Endothelial cell (in vitro differentiated cells): ENCODE measurements at places on chromosomes 11 and 22.

GRCh38 chr11:69030301-69030700 is 17.3 kb upstream of the MRGPRF start:
- no peak for DNase-seq
- H3K27ac ChIP-seq = no peak overlapping the region
- H3K36me3 ChIP-seq = no peaks in the 10 kb centered on the region
- H3K27me3 ChIP-seq = peaks cover 3% of the 10 kb centered on the region
- no peak overlapping the region for H3K4me3 ChIP-seq
- H3K4me1 ChIP-seq = no peaks in the 10 kb centered on the region

DNA sequence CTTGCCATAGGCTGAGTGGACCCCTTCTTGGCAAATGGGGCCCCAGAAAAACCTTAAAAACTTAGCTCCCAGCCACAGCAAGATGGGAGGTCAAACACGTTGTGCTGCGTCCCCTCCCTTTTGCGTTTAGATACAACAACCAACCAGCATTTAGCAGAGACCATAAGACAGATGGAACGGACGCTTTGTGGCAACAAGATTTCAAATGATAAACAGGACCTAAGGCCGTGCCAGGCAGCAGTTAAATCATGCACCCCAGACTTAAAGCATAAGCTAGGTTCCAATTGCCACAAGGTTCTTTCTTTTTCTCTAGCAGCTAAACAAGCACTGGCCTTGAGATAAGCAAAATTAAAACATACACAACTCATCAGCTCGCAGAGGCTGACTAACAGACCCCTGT is 39.4 kb upstream of the NTM start:
- no peak overlapping the region for H3K4me3 ChIP-seq
- DNase-seq = no peak
- no peaks in the 10 kb centered on the region for H3K36me3 ChIP-seq
- peaks cover 1% of the 10 kb centered on the region for H3K27me3 ChIP-seq
- no peaks in the 10 kb centered on the region for H3K4me1 ChIP-seq
- no peak overlapping the region for H3K27ac ChIP-seq

- DNase-seq = no peak
- no peaks in the 10 kb centered on the region for H3K36me3 ChIP-seq
- no peak overlapping the region for H3K27ac ChIP-seq
- no peak overlapping the region for H3K4me3 ChIP-seq
- H3K27me3 ChIP-seq = peaks cover 9% of the 10 kb centered on the region
- no peaks in the 10 kb centered on the region for H3K4me1 ChIP-seq
Measured at GRCh38 chr11:70242885-70243284, 27.6 kb upstream of the PPFIA1 start.

DNA sequence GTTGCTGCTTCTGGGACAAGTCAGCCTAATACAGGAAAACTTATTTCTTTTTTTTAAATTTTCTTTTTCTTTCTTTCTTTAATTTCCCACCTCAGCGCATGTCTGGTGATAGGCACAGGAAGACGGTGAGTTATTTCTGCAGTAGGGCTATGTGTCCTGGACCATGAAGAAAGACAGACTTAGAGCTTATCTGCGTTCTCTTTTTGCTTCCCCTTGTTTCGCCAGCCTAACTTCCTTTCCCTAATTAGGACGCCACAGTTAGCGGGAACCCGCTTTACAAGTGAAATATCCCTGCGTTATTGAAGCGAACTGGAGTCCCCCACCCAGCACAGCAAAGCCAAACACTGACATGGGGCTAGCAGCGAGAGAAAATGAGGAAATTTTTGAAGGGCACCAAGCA is 8.6 kb downstream of the OR6M1 start:
- no peaks in the 10 kb centered on the region for H3K27me3 ChIP-seq
- no peak for DNase-seq
- H3K36me3 ChIP-seq = peaks cover 7% of the 10 kb centered on the region
- no peak overlapping the region for H3K4me3 ChIP-seq
- H3K27ac ChIP-seq = no peak overlapping the region

DNA sequence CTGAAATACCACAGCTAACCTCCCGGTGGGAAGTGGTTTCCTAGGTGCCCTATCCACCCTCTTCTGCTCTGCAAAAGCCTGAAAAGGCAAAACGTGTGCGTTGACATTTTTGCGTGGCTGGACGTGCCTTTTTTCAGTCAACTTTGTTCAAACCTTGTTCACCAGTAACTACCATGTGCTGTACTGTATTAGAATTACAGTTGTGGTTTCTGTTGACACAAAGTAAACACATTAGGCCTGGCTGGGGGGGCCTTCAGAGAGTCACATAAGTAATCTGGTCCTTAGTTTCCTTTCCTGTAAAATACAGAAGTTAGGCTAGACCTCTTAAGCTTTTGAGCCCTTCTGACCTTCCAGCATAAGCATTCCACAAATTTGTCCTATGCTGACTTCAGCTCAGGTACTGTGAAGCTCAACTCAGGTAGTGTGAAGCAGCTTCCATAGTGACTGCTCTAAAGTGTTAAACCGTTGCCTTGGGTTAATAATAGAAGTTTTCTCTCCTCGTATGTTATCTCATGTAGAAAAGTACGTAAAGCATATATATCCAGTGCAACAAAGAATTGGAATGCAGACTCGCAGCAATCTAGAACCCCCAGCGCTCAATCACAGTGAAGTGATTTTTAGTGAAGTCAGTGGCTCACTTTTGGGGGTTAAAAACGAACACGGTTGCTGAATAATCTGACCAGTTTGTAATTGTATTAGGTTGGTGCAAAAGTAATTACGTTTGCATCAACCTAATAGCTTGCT is 1.8 kb downstream of the EWSR1 start:
- peaks cover 17% of the 10 kb centered on the region for H3K27me3 ChIP-seq
- H3K4me1 ChIP-seq = peaks cover 49% of the 10 kb centered on the region
- H3K27ac ChIP-seq = peak overlapping the region; percentile 95
- H3K4me3 ChIP-seq = peak overlapping the region; percentile 98

DNA sequence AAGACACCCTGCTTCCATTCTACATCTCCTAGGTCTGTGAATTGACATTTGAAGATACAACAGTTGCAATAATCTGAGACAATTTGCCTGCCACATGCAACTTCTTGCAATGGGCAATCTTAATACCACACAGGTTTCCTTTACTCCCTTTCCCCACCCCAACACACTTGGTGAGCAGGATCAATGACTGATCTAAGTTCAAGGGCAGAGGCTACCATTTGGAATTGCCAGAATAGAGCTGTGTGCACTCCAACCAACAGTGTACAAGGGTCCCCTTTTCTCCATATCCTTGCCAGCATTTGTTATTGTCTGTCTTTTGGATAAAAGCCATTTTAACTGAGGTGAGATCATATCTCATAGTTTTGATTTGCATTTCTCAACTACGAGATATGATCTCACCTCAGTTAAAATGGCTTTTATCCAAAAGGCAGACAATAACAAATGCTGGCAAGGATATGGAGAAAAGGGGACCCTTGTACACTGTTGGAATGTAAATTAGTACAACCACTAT is 2.9 kb upstream of the NNMT start:
- no peak overlapping the region for H3K27ac ChIP-seq
- peaks cover 5% of the 10 kb centered on the region for H3K4me1 ChIP-seq
- no peaks in the 10 kb centered on the region for H3K36me3 ChIP-seq

- no peaks in the 10 kb centered on the region for H3K4me1 ChIP-seq
- no peak overlapping the region for H3K27ac ChIP-seq
- no peak overlapping the region for H3K4me3 ChIP-seq
- peaks cover 7% of the 10 kb centered on the region for H3K27me3 ChIP-seq
- H3K36me3 ChIP-seq = no peaks in the 10 kb centered on the region
Measured at GRCh38 chr11:119529063-119529845, 106.3 kb upstream of the THY1 start.

- H3K27ac ChIP-seq = no peak overlapping the region
- peaks cover 25% of the 10 kb centered on the region for H3K36me3 ChIP-seq
Measured at GRCh38 chr11:65437436-65438227, 15.0 kb downstream of the NEAT1 start.

- peak; percentile 14 for DNase-seq
- peaks cover 9% of the 10 kb centered on the region for H3K27me3 ChIP-seq
- peak overlapping the region; percentile 5 for H3K4me3 ChIP-seq
- H3K36me3 ChIP-seq = no peaks in the 10 kb centered on the region
Measured at GRCh38 chr22:24807284-24807950, 1.4 kb downstream of the SGSM1 start.

DNA sequence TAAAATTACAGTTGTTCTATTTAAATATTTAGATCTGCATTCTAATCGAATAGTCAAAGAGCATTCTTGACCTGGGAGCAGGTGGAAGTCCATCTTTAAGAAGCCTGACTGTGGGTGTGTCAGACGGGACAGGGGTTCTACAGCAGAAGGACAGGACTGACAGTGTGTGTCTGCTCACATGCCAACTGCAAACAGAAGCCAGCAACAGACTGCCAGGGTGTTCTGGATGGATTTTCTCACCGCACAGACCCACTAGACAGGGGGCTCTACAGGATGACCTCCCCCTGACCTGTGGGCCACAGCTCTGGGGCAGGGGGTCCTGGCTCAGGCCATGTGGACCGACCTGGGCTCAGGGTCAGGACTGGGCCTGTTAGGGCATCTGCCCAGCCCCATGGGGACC is 22.8 kb upstream of the NAP1L4 start:
- H3K27me3 ChIP-seq = peaks cover 4% of the 10 kb centered on the region
- H3K4me1 ChIP-seq = no peaks in the 10 kb centered on the region
- DNase-seq = no peak

- H3K27ac ChIP-seq = no peak overlapping the region
- H3K27me3 ChIP-seq = peaks cover 4% of the 10 kb centered on the region
- DNase-seq = no peak
Measured at GRCh38 chr11:15858881-15859280, 497.5 kb downstream of the SOX6 start.

GRCh38 chr11:119149018-119149785 is at the start of gene ABCG4:
ABCG4 (plus strand) TSS chr11:119149052; CDS start chr11:119149966, 914 bp downstream.
- H3K4me3 ChIP-seq = peak within 1 kb of the TSS; percentile 89
- peaks cover 26% of the 10 kb centered on the region for H3K27me3 ChIP-seq
- no peak within 1 kb of the TSS for H3K27ac ChIP-seq

- peaks cover 8% of the 10 kb centered on the region for H3K36me3 ChIP-seq
- no peaks in the 10 kb centered on the region for H3K4me1 ChIP-seq
- peak; percentile 2 for DNase-seq
- H3K4me3 ChIP-seq = no peak overlapping the region
- no peak overlapping the region for H3K27ac ChIP-seq
Measured at GRCh38 chr11:2778630-2779498, 79.1 kb upstream of the KCNQ1OT1 start.

- DNase-seq = no peak
- H3K27ac ChIP-seq = no peak overlapping the region
- H3K36me3 ChIP-seq = no peaks in the 10 kb centered on the region
- peaks cover 3% of the 10 kb centered on the region for H3K27me3 ChIP-seq
Measured at GRCh38 chr11:95100856-95101507, 11.3 kb downstream of the ENDOD1 start.

DNA sequence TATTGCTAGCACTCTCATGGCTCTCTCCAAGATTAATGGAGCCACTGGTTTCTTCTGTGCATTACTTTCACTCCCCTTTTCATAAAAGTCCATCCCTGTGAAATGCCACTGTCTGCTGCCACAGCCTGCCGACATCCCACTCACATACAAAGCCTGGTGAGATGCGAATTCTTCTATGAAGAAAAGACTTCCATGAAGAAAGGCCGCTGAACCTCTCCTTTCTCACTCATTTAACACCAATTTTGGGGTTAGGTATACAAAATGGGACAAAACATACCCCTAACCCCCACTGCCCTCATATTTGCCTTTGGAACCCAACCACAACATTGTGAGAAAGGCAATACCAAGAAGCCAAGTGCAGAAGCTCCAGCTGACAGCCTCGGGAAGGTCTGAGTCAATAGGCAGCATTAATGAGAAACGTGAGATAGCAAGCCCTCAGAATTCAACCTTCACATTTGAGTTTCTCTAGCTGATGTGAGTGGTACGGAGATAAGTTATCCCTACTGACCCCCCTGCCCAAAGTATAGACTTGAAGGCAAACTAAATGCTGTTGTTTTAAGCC is 156.4 kb downstream of the ATG16L2 start:
- H3K27me3 ChIP-seq = peaks cover 2% of the 10 kb centered on the region
- H3K4me3 ChIP-seq = no peak overlapping the region
- peaks cover 3% of the 10 kb centered on the region for H3K4me1 ChIP-seq
- no peak for DNase-seq

DNA sequence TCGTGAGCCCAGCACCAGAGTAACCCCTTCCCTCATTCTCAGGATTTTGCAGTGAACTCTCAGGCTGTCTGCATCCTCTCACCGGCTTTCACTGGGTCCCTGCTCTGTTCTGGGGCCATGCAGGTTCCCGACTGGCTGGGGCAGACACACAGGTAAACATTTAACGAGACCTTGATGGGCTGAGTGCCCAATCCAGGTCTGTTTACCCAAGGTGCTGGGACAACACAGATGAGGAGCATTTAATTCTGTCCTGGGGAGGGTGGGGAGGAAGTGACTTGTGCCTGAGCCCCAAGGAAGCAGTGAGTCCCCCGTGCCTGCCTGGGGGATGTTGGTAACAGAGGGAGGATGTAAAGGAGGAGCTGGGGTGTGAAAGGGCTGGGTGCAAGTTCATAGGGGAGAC is 4.4 kb downstream of the BIK start:
- no peak overlapping the region for H3K27ac ChIP-seq
- no peak overlapping the region for H3K4me3 ChIP-seq
- no peaks in the 10 kb centered on the region for H3K36me3 ChIP-seq

GRCh38 chr11:22006901-22007300 is 186.0 kb upstream of the ANO5 start:
- no peaks in the 10 kb centered on the region for H3K36me3 ChIP-seq
- no peaks in the 10 kb centered on the region for H3K27me3 ChIP-seq
- DNase-seq = no peak
- H3K27ac ChIP-seq = no peak overlapping the region
- H3K4me3 ChIP-seq = no peak overlapping the region

DNA sequence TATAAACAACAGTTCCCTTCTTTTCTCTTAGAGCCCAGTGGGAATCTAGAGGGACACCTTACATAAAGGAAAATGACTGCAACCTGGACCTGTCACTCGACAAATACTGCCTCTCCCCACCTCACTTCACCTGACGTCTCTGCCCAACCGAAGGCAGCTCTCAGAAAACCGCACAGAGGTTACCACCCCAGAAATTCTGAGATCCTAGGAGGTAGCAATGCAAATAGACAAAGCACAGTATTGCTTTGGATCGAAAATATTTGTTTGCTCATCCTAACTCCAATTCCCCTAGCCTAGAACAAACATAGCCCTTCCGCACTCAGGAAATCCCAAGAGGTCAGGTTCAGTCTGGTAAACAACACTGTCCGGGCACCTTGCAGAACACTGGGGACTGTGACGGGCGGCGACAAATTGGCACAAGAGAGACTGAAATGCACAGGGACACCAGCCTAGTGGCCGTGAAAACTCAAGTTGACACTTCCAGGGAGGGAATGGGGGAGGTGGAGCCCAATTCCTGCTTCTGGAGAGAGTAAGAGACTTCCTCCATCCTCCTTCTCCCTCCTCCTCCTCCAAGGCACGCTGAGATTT is 420 bp upstream of the TRIM44 start:
- peak overlapping the region; percentile 91 for H3K4me3 ChIP-seq
- H3K27me3 ChIP-seq = peaks cover 2% of the 10 kb centered on the region
- no peak for DNase-seq
- peak overlapping the region; percentile 90 for H3K27ac ChIP-seq
- H3K4me1 ChIP-seq = peaks cover 11% of the 10 kb centered on the region

GRCh38 chr11:110972640-110973039 is 260.4 kb upstream of the ARHGAP20 start:
- H3K36me3 ChIP-seq = no peaks in the 10 kb centered on the region
- H3K4me3 ChIP-seq = no peak overlapping the region
- H3K27ac ChIP-seq = no peak overlapping the region
- DNase-seq = no peak
- H3K4me1 ChIP-seq = no peaks in the 10 kb centered on the region

- H3K4me3 ChIP-seq = no peak overlapping the region
- peaks cover 3% of the 10 kb centered on the region for H3K27me3 ChIP-seq
- no peaks in the 10 kb centered on the region for H3K4me1 ChIP-seq
- H3K36me3 ChIP-seq = no peaks in the 10 kb centered on the region
- no peak for DNase-seq
- no peak overlapping the region for H3K27ac ChIP-seq
Measured at GRCh38 chr22:26977741-26978376, 320.5 kb downstream of the MIAT start.
